Activated naive CD4-positive, alpha-beta T cell treated with anti-CD3 and anti-CD28 coated beads, Interleukin-2, amount 50 U/mL, for 72 hours (primary cell): ENCODE measurements at places on chromosomes 1 and 21.

DNA sequence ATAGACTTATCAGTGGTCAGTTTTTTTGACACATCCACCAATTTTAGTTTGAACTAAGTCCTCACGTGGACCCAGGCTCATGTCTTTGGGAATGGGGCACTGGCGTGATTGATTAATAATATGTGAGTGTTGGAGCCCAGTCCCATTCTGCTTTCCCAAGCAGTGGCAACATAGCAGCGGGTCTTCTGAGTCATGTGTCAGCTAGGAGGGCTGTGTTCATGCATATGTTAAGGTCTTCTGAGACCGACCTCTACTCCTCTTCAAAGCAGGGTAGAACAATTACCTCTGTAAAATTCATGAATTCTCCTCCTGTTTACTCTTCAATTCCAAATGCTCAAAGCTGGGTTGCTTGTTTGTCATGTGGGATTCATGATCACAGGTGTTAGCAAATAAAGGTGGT, 291.3 kb downstream of the CAMTA1 start:
- DNase-seq = no peak

DNA sequence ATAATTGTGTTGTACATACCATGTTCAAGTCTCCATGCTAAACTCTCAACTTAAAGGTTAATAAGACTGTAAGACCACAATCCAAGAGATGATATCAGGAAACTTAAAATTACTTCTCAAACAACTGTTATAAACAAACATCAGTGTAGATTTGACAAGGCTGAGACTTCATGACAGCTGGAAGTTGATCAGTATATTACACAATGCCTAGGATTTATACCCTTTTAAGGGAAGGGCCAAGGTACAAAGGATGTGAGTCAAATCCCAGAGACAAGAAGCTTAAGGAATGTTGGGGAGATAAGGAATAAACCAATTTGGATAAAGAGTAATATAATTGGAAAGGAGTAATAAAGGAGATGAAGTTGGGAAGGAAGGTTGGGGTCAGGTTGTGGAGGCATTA, 98.8 kb downstream of the LBR start:
- DNase-seq = no peak

- no peak for DNase-seq
Observed at GRCh38 chr1:3161176-3161840, 92.3 kb downstream of the PRDM16 start.

DNA sequence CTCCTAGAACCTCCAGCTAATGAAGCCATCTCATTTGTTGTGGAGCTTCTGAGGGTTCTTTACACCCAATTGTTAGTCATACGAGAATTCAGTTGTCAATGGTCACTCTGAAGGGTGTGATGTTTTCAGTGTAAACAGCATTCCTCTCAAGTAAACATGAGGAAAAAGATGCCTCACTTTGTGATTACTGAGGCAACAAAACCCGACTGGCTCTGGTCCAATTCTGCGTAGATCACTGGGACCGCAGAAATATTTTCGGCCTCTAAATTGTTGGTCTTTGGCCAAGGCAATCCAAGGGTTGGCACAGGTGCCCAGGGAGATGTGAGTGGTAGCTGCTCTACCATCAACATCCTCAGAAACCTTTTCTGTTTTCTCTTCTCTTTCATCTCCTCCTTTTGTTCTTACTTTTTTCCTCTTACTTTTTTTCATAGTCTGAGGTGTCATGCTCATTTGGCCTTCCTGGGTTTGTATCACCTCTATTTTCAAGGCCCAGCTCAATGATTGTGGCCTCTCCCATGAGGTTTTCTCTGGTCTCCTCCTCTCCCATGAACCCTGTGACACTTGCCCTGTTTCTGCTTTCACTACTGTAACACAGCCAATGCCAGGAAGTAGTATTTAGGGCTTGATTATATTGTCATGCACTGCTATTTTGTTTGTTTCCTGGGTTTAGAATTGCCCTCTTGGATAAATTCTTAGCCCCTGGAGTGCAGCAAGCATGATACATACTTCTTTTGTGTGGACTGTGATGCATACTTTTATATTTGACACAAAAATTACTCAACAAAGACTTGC, 221.9 kb downstream of the TNR start:
- no peak for DNase-seq

DNA sequence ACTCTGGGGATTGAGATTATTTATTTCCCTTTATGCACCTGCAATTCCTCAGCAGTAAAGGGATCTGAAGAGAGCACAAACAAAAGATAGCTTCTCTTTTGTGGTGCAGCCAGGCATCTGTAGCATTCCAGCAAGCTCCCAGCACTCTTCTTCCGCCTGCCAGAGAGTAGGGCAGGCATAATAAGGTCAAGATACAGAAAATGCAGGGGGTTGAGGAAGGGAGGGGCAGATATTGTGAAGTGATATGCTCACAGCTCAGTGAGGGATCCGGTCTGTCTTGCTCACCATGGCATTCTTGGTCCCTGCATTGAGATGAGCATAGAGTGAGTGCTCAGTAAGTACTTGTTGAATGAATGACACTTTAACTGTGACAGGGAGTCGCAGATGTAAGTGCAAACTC, 23.9 kb downstream of the FASLG start:
- DNase-seq = no peak

- DNase-seq = no peak
Observed at GRCh38 chr21:34367320-34367935, 3.6 kb downstream of the KCNE2 start.

DNA sequence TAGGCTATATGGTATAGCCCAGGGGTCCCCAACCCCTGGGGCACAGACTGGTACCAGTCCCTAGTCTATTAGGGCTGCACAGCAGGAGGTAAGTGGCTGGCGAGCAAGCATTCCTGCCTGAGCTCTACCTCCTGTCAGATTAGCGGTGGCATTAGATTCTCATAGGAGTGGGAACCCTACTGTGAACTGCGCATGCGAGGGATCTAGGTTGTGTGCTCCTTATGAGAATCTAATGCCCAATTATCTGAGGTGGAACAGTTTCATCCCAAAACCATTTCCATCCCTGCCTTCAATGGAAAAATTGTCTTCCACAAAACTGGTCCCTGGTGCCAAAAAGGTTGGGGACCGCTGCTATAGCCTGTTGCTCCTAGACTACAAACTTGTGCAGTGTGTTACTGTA, 22.8 kb upstream of the ZBTB8A start:
- DNase-seq = no peak

DNA sequence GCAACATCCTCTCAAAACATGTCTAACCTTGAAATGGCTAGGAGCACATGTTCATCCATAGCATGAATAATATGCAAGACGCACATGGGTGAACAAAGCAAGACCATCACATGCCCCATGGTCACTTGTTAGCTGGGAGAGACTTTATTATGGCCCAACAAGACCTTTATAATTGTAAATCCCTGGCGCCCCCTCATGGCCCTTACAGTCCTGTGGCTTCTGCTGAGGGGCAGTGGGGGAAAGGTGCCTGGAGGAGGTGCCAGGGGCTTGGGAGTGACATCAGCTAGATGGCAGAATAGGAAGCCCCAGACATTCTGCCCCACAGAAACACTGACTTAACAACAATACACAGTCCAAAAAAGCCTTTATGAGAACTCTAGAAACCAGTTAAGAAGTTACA, 51.7 kb downstream of the CSMD2 start:
- DNase-seq = no peak

DNA sequence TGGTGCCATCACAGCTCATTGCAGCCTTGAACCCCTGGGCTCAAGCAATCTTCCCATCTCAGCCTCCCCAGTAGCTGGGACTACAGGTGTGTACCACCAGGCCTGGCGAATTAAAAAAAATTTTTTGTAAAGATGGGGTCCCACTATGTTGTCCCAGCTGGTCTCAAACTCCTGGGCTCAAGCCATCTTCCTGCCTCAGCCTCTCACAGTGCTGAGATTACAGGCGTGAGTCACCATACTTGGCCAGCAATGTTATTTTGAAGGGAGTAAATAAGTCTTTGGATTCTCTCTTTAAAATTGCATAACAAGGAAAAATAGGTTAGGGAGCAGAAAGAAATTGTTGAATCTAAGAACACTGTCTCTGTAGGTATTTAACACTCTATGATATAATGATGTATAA, 111.3 kb downstream of the RPS6KC1 start:
- no peak for DNase-seq

GRCh38 chr1:203206129-203206687, 19.7 kb upstream of the CHI3L1 start:
- no peak for DNase-seq

GRCh38 chr1:62336995-62337705, 17.9 kb upstream of the KANK4 start:
- DNase-seq = no peak

DNA sequence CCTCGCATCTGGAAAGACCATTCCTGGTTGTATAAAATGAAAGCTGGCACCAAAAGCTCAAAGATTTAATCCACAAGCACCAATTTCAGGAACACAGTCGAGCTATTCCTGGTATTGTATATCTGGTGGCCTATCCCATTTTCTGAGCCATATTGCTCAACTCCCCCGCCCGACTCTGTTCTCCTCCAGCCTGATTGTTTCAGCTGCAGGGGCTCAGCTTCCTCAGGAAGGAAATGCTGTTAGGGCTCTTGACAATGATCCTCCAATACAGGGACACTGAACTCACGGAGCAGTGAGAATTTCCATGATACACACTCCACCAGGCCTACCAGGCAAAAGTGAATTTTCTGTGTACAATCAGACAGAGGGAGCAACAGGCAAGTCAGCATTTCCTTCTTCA, 16.9 kb upstream of the TDRD10 start:
- no peak for DNase-seq

GRCh38 chr1:48492392-48492791, 20.4 kb upstream of the SPATA6 start:
- DNase-seq = no peak
